ENCODE measurements at places on chromosomes 3 and 15.

GRCh38 chr3:186255703-186256331 lies 106.2 kb downstream of the DGKG start:
- no peak for DNase-seq

GRCh38 chr3:192339214-192339613 lies 388.1 kb downstream of the FGF12 start:
- DNase-seq, result no peak

- no peak for DNase-seq
Observed at GRCh38 chr3:120449701-120450599, 842 bp downstream of the FSTL1 start.

- DNase-seq, result no peak
Observed at GRCh38 chr3:119639494-119640350, 20.7 kb downstream of the POPDC2 start.

GRCh38 chr3:189121092-189121491 lies 50.7 kb upstream of the TPRG1 start:
- no peak for DNase-seq

DNA sequence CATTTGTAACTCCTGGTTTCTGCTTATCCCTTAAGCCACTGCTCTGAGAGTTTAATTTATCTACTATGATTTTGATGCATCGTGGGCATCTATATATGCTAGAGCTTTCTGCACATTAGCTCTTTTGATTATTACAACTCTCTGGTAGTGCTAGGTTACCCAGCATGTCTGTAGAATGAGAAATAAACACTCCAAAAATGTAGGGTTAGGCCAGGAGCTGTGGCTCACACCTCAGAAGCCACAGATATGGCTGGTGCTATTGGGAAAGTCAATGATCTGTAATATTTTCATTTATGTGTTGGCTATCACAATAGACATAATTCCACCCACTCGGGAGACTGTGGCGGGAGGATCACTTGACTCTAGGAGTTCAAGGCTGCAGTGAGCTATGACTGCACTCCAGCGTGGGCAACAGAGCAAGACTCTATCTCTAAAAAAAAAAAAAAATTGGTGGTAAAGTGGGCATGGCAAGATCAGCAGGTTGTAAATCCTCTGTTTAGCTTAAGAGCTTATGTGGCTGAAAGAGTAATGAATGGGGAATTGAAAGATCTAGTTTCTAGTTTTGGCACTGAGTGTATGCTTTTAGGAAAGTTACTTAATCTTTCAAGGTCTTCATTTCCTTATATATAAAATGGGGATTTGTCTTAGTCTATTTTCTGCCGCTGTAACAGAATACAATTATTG lies 6.3 kb downstream of the TIGIT start:
- no peak for DNase-seq

GRCh38 chr3:155325263-155325835 lies 31.9 kb upstream of the STRIT1 start:
- DNase-seq, result no peak

DNA sequence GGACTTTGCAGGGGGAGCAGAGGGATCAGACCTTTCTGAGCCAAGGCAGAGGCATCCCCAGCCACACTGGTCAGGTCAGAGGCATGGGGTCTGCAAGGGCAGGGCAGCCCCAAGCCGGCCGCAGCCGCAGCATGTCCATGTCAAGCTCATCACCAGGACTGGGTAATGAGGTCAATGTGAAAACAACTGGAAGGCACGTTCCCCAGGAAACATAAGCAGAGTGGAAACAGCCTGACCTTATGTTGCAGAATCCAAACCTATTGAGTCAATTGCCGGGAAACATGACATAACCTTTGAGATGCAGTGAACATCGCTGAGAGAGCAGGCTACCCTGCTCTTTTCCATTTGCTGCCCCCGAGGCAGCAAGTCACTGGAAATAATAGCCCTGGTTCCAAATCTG lies 315.1 kb upstream of the IGF1R start:
- DNase-seq, result no peak

DNA sequence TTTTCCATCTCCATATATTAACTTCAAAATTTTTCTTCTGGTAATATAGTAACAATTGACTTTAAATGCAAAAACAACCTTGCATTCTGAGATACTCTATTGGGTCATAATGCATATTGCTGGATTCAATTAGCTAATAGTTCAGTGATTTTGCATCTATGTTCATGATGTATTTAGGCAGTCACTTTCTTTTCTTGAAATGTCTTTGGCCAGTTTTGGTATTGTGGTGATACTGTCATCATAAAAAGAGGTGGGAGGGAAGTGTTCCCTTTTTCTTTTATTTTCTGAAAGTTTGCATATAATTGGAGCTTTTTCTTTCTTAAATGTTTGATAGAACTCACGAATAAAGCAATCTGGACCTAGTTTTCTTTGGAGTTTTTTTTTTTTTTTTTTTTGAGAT lies 67.4 kb upstream of the ZNF148 start:
- no peak for DNase-seq

GRCh38 chr3:3594986-3595385 lies 204.2 kb upstream of the LRRN1 start:
- DNase-seq, result no peak

DNA sequence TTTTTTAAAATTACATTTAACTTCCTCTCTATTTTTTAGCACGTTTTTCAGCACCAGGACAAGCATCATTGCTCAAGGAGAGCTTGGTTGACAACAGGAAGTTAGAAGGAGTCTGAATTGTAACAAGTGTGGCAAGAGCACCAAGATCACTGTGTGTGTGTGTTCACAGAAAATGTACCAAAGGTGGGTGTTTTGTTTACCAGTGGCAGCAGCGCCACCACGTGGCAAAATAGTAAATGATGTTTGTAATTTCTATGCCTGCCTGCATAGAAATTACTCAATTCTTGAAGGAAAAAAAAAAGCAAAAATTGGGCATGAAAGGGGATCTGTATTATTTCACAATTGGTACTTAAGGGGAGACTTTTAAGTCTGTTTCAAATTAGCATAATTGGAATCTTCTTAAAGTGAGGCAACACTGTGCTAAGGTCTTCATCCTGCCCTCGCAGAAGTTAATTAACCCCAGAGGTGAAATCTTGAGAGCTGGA lies 7.4 kb upstream of the U2SURP start:
- DNase-seq, result no peak

DNA sequence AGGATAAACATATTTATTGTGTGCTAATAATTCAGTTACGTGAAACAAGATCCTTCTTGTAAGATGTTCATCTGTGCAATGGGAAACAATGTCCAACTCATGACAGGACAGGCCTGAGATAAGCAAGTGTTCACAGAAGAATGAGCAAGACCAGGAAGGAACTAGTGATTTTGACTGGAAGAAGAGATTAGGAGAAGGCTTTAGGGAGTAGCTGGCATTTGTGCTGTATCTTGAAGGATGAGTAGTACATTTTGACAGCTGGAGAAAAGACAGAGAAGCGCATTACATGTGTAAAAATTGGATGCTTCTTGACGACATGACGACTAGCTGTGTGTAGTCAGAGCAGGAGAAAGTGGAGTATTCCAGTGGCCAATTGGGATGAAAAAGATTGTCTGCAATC lies 48.4 kb downstream of the GBE1 start:
- no peak for DNase-seq

- DNase-seq, result no peak
Observed at GRCh38 chr3:126947429-126947828, 35.5 kb upstream of the PLXNA1 start.

DNA sequence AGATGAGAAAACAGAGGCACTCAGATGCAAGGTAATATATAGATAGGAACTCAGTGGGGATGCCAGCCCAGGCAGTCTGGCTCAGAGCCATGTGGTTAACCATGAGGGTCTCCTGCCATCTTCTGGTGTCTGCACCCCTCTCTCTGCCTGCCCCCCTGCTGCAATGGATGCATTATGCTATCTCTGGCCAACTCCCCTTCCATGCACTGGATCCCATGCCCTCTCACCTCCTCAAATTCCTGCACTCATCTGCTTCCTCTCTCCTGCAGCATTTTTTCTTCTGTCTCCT lies 163.2 kb downstream of the STT3B start:
- no peak for DNase-seq

- no peak for DNase-seq
Observed at GRCh38 chr3:157093096-157093495, 66.9 kb downstream of the CCNL1 start.

DNA sequence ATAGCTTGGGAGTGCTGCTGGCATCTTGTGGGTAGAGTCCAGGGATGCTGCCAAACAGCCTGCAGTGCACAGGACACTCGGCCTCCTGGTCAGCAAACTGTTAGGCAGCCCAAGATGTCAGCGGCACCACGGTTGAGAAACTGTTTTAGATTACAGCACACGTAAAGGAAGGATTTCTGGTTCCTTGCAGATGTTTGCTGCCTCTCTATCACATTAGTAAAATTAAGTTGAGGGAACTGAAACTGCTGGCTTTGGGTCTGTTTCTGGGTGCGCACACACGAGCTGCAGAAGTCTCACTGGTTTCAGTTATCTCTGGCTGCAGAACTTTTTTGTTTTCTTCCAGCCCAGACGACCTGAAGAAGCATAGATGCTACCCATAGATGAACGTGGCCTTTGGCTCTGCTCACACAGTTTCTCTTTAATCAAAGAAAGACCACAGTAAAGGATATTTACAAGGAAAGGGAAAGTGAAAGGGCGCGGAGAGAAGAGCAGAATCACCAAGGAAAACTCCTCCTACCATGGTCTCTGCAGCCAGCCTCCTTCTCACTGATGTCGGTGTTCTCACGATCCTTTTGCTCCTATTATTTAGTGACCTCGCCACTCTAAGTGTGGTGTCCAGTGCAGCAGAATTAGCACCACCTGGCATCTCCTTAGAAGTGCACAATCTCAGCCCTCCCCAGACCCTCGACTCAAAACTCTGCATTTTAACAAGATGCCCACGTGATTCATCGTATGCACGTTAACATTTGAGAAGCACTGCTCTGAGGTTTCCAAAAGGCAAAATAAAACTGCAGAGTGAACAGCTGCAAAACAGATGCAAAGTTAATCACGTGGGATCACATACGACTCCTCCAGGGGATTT lies 50.6 kb upstream of the AKAP13 start:
- DNase-seq, result no peak

All from activated CD8-positive, alpha-beta memory T cell treated with anti-CD3 and anti-CD28 coated beads for 1 hour (primary cell).